AG08396 (cell line): ENCODE measurements at places on chromosomes 12 and 14.

DNA sequence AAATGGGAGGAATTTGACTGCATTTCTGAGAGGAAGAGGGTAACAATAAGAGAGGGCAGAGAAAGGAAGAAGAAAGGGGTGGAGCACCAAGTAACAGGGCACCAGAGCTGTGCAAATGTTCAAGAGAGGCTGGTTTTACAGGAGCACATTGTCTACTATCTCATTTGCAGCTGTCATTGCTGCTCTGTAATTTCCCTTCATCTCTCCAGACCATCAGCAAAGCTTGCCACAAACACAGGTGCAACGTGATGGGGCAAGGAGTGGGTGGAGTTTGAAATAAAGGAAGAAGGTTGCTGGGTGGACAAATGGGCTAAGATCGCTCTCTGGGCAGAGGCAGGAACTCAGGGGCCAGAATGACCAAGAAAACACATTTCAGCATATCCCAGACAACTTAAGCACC, 47.9 kb upstream of the PLEKHG6 start:
- DNase-seq: no peak

- no peak for DNase-seq
Observed at GRCh38 chr12:13547283-13547682, 350.8 kb downstream of the EMP1 start.

DNA sequence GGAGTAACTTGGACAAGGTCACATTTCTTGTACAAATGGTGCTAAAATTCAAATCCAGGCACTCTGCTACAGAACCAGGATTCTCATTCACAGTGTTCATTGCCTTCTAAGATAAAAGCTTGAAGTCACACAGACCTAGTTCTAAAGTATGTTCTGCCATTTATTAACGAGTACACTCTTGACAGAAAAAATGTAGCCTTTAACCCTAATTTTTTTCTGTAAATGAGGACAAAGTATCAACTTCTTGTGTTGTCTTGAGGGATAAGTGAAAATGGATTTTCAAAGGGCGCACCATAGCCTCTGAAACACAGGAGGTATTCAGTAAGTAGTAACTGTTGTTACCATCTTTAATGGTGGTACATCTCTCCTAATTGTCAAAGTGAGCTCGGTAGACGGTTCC, 379.8 kb upstream of the FLRT2 start:
- DNase-seq: no peak

DNA sequence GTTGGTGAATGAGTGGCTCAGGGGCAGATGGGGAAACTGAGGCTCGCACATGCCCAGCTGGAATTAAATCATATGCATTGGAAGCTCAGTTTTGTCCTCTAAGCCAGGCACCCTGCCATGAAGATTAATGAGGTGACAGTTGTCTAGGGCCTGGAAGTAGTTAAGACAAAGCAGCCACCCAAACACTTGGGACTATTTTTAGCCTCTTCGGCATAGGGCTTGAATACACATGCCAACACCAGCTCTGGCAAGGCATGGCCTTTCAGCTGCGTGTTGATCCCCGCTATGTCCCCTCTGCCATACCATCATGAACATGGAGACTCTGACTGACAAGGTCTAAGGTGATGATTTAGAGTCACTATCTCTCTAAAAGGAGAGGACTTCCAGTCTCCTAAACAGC, 250.2 kb downstream of the KSR2 start:
- no peak for DNase-seq

GRCh38 chr14:51929910-51930682, 59.2 kb upstream of the RTRAF start:
- no peak for DNase-seq

- DNase-seq: peak; percentile 47
Observed at GRCh38 chr14:91352053-91352452, 65.6 kb downstream of the CCDC88C start.

GRCh38 chr12:13428538-13429265, 232.2 kb downstream of the EMP1 start:
- no peak for DNase-seq

DNA sequence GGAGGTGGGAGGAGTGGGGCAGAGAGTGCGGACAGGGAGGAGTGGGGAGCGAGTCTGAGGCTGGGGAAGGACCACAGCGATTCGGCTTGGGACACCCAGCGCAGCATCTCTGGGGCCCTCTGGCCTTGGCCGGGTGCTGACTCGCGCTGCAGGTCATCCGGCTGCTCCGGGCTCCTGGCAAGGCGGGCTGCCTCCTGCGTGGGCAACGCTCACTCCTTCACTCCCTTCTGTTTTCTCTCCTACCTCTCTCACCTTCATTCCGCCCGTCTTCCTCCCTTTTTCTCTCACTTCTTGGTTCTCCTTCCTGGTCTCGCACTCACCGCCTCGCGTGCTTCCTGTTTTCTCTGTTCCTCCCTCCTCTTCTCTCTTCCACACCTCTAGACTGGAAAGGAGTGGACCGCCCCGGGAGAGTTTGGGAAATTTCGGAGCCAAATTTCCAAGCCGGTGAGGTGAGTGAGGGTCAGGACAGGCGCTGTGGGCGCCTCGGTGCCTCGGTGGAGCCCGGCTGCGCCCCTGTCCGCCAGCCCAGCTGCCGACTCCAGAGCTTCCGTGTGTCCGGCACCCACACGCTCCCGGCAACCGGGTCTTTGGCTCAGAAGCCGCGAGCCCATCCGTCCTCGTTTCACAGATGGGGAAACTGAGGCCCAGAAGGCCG, 86.7 kb downstream of the B4GALNT3 start:
- no peak for DNase-seq

GRCh38 chr12:105358789-105359188, 28.3 kb downstream of the C12orf75 start:
- no peak for DNase-seq

- no peak for DNase-seq
Observed at GRCh38 chr12:104627990-104628830, 171.5 kb downstream of the CHST11 start.

DNA sequence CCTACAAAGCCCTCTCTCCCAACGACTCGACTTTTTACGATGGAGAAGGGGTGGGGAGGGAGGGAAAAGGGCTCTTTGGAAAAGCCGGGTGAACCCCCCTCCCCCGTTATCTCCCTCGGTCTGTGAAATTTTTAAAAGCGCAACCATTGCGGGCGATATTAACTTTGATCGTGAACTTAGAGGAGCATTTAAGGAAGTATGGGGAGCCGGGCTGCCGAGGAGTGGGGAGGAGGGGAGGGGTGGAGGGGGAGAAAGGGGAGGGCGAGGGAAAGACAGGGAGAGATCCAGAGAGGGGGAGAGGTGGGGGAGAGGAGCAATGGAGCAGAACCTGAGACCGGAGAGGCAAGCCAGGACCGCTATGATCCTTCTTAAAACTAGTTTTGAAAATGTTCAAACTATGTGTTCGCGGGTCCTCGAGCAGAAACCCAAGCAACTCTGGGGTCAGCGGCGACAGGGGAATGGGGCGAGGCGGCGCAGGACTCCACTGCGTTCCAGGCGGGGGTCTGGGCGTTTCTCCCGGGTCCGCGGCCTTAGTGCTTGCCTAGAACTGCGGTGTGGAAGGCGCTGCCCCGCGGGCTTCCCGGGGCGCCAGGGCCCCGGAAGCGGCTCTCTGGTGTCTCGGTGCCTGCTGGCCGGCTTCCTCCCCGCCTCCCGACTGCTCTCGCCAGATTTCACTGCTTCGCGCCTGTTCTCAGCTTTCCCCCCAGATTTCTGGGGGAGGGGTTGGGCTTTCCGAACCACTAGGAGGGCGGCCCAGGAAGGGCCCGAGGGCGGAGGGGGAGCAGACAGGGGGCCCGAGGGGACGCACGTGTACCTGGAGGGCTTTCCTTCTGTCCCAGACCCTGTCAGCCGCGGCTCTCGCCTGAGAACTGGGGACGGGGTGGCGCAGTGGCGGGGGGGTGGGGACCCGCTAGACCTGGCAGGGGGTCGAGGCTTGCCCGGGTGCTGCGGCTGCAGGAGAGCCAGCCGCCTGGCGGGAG, at the start of gene HOTAIR:
Gene HOTAIR, minus strand, starts transcription at position 871 of the 980 bp plus-strand sequence.
- DNase-seq: peak; percentile 55

- DNase-seq: no peak
Observed at GRCh38 chr14:59406454-59407245, 58.5 kb downstream of the GPR135 start.

DNA sequence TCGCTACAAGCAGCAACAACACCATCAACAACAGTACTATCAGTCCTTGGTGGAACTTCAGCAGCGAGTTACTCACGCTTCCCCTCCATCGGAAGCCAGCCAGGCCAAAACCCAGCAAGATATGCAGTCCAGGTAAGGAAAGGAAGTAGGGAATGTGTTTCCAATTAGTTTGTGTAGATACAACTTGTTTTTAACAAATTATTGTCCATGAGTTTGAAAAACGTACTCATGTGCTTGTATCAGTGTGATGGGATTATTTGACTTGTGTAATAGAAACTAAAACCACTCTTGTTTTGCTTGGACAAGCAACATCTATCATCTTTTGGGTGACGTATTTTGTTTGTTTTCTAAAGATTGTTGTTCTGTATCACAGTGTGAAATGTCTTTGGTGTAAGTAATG, 137.9 kb downstream of the NAV3 start:
- DNase-seq: no peak

GRCh38 chr12:102824218-102824835, 92.7 kb downstream of the PAH start:
- DNase-seq: peak; percentile 22

DNA sequence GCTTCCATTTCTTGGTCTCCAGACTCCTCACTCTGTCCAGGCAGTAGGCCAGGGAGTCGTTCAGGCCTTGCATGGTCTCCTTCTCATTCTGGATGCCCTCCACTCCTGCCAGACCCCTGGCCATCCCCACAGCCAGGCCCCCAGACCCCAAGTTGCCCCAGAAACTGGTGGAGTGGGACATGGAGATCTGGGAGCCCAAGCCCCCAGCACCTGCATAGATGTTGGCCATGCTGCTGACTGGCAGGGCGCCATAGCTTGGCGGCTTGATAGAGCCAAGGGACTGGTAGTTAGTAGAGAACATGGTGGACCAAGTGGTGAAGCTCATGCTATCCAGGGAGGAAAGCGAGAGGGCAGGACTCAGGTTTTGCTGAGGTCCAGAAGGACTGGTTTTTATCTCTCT, 21.2 kb upstream of the INSM2 start:
- no peak for DNase-seq

- DNase-seq: no peak
Observed at GRCh38 chr12:84161296-84161695, 751.3 kb downstream of the SLC6A15 start.

DNA sequence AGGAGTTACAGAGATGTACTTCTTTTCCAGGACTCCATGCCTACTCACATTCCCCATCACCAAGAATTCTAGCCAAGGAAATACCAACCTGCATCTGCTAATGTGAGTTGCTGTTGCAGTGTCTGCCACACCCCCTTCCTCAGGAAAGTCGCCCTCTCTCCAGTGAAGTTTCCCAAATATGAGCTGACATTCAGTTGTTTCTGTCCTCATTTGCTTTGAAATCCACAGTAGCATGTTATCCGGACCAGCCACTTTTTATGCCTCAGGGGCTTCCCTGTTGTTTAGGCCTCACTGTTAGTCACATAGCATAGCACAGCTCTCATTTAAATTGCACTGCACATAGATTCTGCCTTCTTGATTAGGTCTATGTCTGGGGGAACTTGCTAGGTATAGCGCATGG, 212.4 kb downstream of the EGLN3 start:
- DNase-seq: no peak

GRCh38 chr12:15700595-15700994, 88.6 kb downstream of the EPS8 start:
- peak; percentile 46 for DNase-seq

- no peak for DNase-seq
Observed at GRCh38 chr12:15689751-15690191, 99.4 kb downstream of the EPS8 start.

DNA sequence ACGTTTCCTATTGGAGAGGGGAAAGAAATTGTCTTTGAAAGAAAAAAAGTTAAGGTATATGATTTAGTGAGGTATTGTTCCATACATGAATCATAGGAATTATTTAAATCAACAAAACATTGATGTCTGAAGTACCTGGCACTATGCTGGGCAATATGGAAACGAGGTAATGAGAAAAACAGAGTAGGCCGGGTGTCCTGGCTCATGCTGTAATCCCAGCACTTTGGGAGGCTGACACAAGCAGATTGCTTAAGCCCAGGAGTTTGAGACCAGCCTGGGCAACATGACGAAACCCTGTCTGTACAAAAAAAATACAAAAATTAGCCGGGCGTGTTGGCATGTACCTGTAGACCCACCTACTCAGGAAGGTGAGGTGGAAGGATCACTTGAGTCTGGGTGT, 45.9 kb downstream of the AEBP2 start:
- DNase-seq: no peak

DNA sequence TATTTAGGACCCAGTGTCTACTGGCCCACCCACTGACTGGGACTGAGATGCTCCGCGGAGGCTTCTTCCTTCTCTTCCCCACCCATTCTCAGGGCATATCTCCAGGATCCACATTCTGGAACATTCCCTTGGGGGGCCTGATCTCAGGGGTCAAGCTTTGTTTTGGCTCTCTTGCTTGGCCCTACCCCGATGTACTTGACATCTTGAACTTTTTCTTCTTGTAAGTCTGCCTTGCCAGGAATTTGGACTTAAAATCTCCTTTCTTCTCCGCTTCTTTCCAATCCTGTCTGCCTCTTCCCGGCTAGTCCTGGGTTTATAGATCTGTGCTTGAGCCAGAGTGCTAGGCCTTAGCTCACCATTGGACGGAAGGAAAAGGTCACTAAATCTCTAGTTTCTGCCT, 22.1 kb downstream of the DACT1 start:
- no peak for DNase-seq

DNA sequence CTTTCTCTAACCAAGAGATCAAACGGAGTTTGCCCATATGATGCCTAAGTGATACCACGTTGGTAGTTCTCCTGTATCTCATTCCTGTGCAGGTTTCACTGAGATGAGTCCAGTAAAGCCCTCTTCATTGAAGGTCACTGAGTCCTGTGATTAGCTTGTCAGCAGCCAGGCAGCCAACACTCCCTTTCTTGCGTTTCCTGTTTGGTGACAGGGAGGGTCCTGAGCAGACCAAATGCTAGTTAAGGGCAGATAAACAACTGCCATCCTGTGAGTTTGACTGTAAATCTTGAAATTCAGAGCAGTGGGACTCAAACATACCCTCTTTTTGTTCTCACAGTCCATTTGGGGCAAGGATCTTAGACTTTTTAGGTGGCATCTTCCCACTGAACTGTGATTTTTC, 39.4 kb downstream of the ZNF641 start:
- no peak for DNase-seq

GRCh38 chr12:94206886-94207285, 58.5 kb downstream of the PLXNC1 start:
- DNase-seq: no peak

DNA sequence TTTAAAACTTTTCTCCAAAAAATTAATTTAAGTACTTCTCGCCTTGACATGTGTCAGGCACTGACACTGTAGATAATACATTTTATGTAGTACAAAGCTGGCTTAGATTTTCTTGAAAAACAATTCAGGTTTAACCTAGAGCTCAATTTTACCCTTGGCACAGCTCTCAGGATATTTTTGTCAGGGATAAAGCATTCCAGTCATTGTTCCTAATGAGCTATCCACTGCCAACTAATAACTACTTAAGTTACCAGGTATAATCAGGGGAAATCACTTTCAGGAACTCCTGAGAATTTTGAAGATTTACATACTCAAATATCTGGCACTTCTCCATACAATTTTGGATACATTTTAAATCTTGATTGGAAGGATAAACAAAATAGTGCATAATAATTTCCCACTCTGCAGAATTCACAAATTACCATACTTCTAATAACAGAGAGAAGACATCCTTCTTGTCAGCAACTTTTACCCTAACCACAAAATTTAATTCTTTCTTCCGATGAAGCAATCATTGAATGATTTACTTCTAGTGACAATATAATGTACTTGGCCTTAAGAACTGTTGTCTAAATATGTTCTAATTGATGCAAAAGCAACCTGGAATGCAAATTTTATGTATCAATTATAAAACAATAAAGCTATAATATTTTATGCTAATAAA, 4.8 kb downstream of the RASSF9 start:
- no peak for DNase-seq
